ENCODE measurements at places on chromosomes 11 and 22.

DNA sequence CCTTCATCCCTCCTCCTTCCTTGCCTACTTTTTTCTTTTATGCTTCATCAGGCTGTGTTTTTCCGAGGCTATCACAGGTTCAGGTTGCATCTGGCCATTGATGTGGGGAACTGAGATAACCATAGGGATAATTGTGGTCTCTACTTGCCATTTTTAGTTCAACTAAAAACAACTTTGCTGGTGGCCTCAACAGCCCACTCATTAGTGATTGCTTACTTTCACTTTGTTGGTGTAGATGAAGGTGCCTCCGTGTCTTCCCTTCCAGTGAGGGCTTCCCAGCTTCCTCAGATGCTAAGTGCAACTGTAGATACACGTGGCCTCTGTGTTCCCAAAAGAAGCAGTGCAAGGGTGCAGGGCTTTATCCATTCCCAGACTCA lies 35.0 kb downstream of the KCNJ1 start:
- no peak for DNase-seq

GRCh38 chr11:103892603-103893002 lies 143.8 kb upstream of the DDI1 start:
- no peak for DNase-seq

- DNase-seq: no peak
Measured at GRCh38 chr11:34775417-34775888, 140.7 kb downstream of the APIP start.

- DNase-seq: no peak
Measured at GRCh38 chr11:26762089-26762488, 40.2 kb upstream of the SLC5A12 start.

GRCh38 chr11:103228807-103229206 lies 119.6 kb downstream of the DYNC2H1 start:
- DNase-seq: no peak

DNA sequence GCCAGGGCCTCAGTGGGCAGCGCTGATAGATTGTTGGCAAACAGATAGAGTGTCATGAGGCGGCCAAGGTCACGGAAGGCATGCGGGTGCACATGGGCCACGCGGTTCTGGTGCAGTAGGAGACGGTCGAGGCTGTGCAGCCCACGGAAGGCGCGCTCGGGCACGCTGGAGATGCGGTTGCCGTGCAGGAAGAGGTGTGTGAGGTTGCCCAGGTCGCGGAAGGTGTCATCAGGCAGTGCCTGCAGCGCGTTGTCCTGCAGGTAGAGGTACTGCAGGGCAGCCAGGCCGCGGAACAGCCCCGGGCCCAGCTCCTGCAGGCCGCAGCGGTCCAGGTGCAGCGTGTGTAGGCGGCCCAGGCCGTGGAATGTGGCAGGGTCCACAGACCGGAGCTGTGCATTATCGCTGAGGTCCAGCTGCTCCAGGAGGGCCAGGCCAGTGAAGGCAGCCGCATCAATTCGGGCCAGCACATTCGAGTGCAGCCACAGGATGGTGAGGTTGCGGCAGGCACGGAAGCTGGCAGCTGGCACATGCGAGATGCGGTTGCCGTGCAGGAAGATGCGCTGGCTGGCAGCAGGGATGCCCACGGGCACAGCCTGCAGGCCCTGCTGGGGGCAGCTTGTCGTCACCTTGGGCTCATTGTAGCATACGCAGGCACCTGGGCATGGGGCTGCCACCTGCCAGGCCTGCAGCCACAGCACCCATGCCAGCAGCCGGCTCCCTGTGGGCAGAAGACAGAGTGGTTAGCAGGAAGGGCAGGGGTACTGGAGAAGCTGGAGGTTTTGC lies 25.5 kb downstream of the RTN4R start:
- no peak for DNase-seq

GRCh38 chr11:12266132-12266531 lies 111.2 kb upstream of the PARVA start:
- DNase-seq: no peak

DNA sequence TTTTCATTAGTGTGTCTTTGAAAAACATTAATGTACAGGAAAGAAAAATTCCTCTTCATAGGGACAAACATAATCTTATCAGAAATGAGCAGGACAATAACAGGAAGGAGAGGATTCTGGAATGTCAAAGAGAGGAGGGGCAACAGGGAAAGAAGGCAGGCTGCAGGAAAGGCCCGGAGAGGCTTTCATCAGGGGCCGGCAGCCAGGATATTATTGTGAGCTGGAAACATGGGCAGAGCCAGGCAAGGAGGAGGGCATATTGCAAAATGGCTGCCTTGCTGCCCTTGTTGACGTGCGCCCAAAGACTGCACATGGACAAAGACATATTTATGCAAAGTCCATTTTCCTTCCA lies 433.7 kb downstream of the ETS1 start:
- no peak for DNase-seq

DNA sequence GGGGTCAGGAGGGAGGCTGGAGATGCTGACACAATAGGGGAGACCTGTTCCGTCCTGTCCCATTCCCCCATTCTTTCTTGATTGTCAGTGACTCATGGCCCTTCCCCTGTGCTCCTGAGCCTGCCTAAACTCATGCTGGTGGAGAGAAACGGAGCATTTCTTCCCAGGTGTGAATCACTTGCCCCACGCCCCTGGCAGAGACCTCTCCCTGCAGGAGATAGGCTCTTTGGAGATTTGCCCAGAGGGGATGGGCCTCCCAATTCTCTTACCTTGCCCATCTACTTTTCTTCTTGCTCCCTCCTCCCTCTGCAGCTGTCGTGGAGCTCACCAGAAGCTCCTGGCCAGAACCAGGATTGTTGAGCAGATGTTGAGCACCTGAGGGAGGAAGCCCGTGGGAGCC lies 121.9 kb upstream of the OR9Q1 start:
- DNase-seq: no peak

- no peak for DNase-seq
Measured at GRCh38 chr11:9834291-9834690, 170.4 kb downstream of the SWAP70 start.

GRCh38 chr11:72755713-72756285 lies 3.6 kb upstream of the ARAP1 start:
- no peak for DNase-seq

GRCh38 chr11:126114486-126115126 lies 51.9 kb upstream of the CDON start:
- no peak for DNase-seq

DNA sequence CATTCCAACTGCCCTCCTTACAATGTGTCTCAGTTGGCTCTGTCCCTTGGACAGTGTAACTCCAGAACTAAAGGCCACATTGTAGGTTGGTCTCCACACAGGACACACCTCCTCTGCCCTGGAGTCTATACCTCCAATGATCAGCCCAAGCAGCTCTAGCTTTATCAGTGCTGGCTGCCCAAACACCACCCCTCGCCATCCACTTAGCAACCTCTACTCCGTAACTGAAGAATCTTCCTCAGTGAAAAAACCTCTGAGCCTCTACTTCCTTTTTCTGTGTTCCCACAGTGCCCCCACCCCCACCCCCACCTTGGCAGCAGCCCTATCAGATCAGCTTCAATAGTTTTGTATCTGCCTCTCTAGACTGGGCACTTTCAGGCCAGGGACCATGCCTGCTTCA lies 33.4 kb downstream of the SERPINH1 start:
- no peak for DNase-seq

GRCh38 chr22:40641269-40641668 lies 4.8 kb upstream of the MRTFA start:
- no peak for DNase-seq

GRCh38 chr22:28402539-28402938 lies 277.1 kb downstream of the TTC28 start:
- DNase-seq: no peak

DNA sequence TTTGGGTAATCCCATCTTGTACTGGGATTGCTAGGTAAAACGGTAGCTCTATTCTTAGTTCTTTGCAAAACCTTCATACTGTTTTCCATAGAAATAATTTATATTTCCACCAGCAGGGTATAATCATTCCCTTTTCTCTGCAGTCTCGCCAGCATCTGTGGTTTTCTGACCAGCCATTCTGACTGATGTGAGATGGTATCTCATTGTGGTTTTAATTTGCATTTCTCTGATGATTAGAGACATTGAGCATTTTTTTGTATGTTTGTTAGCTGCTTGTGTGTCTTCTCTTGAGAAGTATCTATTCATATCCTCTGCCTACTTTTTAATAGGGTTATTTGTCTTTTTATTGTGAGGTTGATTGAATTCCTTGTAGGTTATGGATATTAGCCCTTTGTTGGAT lies 220.9 kb downstream of the PGR start:
- DNase-seq: no peak

GRCh38 chr11:90629229-90629806 lies 406.5 kb upstream of the CHORDC1 start:
- no peak for DNase-seq

DNA sequence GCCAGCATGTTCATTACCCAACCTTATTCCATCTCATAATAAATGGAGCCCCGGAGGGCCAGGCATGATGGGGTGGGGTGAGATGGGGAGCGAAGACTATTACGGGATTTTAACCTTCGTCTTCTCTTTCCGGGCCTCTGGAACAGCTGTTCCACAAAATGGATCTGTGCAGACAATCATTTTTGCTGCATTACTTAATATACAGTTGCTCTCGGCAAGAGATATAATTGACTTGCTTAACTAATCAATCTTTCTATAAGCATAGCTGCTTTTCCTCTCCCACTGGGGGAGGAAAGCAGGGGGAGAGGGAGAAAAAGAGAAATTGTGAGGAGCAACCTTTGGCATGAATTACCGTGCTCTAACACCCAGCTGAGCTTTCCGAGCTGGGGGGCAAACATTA lies 440.4 kb downstream of the BUD13 start:
- no peak for DNase-seq

DNA sequence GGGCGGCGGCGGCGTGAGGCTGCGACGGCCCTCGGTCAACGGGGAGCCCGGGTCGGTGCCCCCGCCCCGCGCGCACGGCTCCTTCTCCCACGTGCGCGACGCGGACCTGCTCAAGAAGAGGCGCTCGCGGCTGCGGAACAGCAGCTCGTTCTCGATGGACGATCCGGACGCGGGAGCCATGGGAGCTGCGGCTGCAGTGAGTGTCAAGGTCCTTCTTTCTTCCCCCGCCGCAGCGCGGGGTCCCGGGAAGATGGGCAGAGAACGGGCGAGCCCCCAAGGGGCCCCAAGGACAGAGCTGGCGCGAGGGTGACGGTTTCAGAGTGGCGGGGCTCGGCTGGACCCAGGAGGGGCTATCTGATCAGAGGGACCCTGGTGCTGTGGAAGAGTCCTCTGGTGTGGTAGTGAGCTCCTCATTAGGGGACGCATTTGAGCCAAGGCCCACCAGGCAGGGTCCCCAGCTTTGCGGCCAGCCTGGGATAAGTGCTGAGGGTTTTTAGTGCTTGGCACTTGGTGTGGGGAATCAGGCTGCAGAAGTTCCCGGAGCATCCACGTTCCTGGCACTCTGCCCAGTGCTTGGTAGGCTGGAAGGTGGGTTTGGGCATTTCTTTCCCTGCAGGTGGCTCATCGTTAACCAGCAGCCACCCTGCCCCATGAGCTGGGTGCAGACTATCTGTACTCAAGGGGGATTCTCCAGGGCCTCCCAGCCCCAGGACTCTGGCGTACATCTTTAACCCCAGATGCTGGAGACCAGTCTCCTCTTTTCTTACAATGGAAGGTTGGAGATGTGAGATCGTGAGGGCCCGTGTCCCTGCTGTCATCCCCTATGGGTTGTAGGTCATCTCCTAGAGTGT lies 9.8 kb downstream of the EHBP1L1 start:
- DNase-seq: no peak

DNA sequence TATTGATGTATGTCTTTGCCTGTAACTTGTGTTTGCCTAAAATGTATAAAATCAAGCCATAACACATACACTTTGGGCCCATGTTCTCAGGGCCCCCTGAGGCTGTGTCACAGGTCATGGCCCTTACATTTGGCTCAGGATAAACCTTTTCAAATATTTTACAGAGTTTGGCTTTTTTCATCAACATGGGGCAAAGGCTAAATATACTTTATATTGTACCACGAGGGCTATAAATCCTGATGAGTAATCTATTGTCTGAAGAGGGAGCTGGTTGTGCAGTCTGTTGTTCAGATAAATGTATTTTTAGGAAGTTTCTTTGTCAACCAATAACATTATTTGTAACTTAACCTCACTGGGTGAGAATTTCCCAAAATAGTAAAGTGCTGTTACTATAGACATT lies 404.6 kb upstream of the DDI1 start:
- DNase-seq: no peak

GRCh38 chr11:62104816-62105653 lies 18.8 kb upstream of the INCENP start:
- DNase-seq: peak; percentile 42

GRCh38 chr11:46718155-46719019 lies 626 bp upstream of the F2 start:
- no peak for DNase-seq

- no peak for DNase-seq
Measured at GRCh38 chr22:42928969-42929837, 72.1 kb upstream of the ARFGAP3 start.

GRCh38 chr11:105573091-105573490 lies 36.8 kb upstream of the GRIA4 start:
- DNase-seq: no peak

DNA sequence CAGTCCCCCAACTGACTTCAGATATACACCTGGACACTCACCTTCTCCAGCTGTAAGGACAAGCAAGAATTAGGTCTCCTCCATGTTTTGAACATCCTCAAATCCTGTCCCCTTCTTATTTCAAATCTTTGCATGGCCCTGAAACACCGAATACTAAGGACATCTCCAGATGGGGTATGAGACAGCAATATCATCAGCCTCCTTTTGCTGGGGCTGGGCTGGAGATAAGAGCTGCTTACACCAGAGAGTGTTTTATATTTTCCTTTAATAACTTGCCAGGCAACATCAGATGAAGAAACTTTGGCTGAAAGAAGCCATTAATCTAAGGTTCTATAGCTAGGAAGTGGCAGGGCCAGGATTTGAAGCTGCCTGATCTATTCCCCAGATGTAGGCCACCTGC lies 21.6 kb downstream of the TUG1 start:
- no peak for DNase-seq

DNA sequence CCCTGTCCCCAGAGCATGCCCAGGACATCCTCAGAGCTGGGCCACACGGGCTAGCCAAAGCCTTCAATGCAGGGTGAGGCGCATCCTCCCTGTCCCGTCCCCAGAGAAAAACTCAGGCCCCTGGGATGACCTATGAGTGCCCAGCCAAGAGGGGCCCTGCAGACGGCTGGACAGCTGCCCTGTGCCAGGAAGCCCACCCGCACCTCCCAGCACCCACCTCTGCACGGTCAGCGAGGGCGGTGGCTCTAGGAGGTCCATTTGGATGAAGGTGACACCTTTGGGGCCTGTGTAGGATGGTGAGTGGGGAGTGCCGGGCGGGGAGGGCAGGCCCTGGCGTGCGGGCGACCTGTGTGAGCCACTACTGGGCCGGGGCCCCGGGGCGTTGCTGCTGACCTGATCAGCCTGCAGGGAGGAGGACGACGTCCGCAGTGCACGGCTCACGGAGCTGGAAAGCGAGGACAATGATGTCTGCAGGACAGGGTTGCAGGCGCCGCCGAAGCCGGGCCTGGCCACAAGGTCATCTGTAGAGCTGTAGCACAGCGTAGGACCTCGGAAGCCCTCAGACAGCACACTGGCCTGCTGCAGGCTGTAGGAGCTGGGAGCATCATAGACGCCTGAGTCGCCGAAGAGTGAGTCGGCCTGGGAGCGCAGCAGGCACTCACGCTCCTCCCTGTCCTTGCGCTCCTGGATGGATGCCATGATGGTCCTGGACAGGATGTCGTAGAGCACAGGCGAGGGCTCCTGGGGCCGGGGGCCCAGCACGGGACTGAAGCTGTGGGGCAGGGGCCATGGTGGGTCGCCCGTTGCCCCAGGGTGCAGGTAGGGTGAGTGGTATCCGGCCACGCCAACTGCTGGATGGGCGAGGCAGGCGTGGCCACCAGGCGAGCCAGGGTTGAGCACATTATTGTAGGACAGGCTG lies 180.5 kb downstream of the IGLL1 start:
- DNase-seq: no peak

All from activated CD8-positive, alpha-beta T cell treated with anti-CD3 and anti-CD28 coated beads for 36 hours (primary cell).